Aorta (tissue), 5 donors: ENCODE measurements at places on chromosomes 2 and 18. TPM values are rescaled to one million over a fixed set of nuclear protein-coding genes. Genes with fewer than 3 reads are reported as not detected.

- no peak for DNase-seq
These were observed 3.0 kb downstream of the FEV start for GRCh38 chr2:218981881-218982585.

- DNase-seq, result no peak
These were observed 257.3 kb downstream of the GLI2 start for GRCh38 chr2:120992791-120993555.

DNA sequence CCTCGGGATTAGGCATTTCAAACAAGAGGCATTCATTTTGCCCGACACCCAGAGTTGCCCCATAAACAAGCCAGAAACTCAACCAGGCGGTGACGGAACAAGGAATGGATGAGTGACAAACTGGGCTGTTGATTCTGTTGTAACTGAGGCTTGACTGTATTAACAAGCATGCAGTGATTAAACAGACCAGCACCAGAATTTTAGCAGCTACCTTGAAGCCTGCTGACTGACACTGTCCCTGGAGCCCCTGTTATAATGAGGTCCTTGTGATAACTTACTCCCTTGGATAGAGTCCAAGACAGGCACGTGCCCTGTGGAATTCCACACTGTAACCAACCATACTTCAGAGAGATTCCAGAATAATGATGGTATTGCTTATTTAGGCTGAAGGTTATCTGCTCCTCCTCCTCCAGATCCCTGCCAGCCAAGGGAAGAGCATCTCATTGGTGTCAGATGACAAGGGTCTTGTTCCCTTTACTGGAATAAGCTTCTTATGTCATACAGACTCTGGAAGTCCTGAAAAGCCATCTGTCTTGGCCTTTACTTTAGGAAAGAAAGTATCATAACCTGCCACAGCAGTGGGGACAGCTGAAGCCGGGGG is 97.1 kb upstream of the RMDN2 start:
- no peak for DNase-seq

The GCG gene
- not detected for total RNA-seq

The STEAP3 gene
- total RNA-seq, result 8.0 TPM

GRCh38 chr2:100392715-100393114 is 24.8 kb downstream of the CHST10 start:
- DNase-seq, result no peak

The ARHGAP25 gene
- total RNA-seq, result 21.1 TPM

The VAMP8 gene
- 43.5 TPM for total RNA-seq

GRCh38 chr2:46937471-46937901 is 21.9 kb upstream of the MCFD2 start:
- no peak for DNase-seq

DNA sequence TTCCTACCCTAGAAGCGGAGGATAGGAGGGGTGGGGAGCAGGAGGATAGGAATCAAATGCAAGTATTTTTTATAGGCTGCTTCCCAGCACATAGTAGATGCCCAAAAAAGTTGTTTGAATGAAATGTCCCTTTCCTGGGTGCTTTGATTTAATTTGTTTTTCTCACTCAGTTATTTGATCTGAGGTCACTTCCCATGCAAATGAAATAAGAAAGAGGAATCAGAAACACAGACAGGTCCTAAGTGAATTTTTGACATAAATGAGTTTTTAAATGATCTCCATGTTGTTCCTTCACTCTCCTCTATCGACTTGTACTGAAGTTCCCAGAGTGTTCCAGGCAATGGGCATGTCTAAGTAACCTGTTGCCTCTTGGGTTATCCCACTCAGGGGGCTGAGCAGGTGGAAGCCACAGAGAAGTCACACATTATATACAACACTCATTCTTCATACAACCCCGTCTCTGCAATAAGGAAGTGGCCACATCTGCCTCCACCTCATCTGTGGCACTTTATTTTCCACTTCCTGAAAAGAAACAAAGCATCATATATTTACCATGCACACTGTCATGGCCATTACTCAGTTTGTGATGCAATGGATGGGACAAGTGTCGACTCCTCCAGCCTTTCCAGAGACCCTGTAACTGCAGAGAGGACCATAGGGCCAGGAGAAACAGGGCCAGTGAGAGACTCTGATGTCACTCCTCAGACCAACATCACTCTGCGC is 81.9 kb upstream of the ZNF397 start:
- DNase-seq, result no peak

DNA sequence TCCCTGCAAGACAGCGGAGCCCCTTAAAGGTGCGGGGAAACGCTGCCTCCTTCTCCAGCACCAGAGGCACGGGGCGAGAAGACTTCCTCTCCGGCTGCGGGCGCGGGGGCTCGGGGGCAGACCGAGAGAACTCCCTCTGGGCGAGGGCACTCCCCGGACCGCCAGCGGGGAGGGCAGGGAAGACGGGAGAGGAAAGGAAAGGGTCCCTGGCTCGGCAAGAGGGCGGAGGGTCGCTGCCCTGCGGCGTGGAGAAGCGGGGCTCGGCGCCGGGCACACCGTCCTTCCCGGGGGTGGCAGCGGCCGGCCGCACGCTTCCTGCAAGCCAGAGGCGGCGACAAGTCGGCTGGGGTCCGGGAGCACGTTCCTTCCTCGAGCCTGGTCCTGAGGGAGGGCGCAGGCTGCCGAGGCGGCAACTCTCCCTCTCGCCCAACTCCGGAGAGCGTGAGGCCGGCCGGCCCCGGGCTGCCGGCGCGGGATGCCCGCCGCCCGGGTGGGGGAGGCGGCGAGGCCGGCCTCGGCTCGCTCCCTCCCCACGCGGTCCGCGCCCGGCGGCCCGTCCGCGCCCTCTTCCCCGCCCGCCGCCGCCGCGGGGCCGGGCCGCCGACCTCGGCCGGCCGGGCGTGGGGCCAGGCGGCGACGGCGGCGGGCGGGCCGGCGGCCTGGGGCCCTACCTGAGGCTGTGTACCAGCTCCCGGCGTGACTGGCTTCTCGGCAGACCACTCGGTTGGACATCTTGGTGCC is 1.1 kb downstream of the MEMO1 start:
- DNase-seq, result peak; percentile 60

- DNase-seq, result peak; percentile 69
These were observed 135.8 kb downstream of the SH3RF3 start for GRCh38 chr2:109264595-109265328.

DNA sequence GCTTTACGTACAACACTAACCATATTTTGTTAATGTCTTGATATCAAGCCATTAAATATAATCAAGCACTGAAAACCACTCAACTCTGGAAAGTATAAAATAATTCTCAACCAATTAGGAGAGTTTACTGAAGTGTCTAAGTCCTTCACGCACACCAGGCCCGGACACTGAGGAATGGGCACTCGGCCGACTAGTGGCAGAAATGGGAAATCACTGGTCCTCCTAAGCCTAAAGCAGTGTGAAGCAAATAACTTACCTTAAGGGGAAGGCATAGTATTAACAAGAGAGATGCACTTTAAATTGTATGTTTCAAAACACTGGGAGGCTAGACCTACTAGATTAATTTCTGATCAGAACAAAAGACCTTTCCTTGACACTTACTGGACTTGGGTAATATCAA is 45.7 kb downstream of the FAM210A start:
- DNase-seq, result no peak

DNA sequence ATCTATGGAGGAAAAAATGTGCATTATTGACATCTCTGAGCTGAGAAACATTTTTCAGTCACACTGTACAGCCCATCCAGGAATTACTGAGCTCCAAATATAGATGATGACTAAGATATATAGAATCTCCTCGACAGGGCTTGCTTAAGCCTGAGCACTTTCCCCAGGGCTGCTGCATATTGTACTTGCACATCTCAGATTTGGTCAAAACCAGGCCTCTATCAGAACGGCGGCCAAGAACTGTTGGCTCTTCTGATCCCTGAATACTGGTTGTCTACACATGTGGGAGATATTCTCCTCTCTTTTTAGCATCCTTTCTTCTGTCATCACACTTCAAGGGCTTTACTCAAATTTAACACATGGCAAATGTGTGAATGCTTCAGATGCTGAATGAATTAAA is 201.5 kb upstream of the SLC35G4 start:
- DNase-seq, result no peak

- DNase-seq, result no peak
These were observed 29.9 kb downstream of the IL18R1 start for GRCh38 chr2:102385522-102385921.

The AFF3 gene
- total RNA-seq, result 10.6 TPM

The TRIM43 gene
- not detected for total RNA-seq

DNA sequence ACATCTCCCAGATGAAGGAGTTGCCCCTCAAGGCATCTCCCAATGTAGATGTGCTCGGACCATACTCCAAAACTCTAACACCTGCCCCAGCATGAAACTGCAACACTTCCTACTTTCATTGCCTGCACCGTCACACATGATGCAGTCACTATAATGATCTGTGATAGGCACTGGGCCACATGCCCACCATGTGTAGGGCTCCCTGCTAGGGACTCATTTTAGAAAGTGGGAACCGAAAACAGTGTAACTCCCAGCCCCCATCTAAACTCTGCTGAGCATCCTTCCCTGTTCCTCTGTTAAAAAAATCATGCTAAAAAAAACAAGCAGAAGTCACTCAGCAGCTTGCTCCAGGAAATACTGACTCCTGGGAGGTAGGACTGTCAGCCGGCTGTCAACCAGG is 496.1 kb upstream of the RAB6C start:
- DNase-seq, result no peak

DNA sequence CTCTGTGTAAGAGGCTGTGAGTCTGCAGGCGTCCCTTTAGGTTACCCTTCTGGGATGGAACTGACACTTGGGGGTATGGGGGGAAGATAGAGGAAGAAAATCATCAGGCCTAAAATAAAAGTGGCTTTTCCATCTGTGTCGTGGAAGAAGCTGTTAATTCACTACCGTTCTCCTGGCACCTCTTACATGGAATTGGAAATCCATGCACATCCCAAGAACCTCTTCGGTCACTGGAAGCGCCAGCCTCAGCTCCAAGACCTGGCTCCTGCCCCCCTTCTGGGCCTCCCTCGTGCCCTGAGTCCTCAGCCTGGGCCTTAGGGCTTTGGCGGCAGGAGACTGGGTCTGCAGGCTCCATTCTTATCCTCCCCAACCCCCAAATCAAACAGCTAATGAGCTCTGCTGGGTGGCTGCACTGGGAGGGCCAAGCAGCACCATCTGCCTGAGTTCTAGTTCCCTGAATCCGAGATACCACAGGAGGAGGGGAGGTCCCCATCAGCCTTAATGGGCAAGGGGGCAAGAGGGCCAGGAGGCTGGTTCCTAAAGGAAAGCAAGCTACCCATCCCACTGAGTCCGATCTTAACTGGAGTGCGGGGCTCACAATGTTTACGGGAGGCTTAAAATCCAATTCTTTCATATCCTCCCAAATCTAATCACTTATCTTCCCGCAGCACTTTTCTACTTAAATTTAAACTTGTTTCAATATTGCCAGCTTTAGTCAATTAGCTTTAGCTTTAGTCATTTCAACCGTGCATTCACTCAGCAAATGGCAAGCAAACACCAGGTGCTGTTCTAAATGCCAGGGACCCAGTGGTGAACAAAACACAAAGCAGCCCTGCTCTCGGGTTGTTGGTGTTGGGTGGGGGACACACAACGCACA is 52.8 kb downstream of the FAM178B start:
- peak; percentile 29 for DNase-seq

DNA sequence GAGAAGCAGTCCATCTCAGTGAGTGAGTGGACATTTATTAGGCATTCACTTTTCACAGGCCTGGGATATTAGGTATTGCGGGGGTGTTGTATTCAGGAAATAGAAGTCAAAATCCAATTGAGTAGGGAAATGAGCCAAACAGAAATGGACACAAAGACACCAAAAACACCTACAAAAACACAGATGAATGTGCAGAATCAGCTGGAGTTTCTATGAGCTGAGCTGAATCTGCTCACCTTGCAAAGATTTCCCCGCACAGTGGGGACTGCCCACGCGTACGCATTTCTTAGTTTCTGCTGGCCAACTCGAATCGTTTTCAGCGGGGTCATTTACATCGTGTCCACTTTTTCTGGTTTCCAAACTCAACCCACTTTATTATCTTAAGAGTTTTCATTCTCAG is 160.0 kb downstream of the BCL2 start:
- no peak for DNase-seq

DNA sequence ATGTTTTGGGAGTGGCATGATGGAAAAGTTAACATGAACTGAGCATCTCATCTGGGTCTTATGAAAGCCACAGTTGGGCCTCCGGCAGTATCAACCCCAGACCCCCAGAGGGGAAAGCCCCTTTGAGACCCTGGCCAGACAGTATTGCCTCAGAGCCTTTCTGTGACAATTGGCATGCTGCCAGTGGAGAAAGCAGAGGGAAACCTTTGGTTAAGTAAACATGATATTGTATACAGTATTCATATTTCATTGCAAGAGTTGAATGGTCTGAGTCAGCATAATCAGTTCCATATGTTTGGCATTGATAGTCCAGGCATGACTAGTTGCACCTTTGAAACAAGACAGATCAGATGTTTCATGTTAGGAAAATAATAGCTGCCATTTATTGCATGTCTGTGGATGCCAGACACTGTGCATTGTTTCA is 20.0 kb downstream of the MERTK start:
- DNase-seq, result no peak

DNA sequence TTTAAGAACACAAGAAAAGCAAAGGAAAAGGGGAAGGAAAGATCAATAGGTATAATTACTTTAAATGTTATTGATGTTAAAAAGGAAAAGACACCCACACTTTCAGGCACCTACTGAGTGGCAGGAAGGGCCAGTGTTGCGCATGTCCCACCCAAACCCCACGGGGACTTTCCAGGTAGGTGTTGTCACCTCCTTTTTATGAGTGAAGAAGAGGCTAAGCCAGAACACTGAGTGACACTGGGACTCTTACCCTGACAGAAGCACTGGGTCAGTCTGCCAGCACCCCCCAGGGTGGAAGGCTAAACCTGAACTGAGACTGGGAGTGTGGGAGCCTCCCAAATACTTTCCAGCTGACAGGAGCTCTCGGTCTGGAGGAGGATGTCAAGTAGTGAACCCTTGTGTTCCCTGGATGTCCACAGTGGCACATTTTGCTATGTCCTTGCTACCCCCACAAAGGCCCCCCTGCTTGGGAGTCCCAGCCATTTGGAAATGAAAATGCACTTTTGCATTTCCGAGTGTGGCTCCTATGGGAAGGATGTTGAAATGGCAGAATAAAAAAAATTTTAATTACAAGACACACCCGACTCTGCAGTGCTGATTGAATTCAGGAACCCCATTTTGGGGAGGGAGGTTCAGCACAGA is 90.9 kb upstream of the SMAD2 start:
- peak; percentile 43 for DNase-seq

GRCh38 chr2:21498016-21498415 is 374.2 kb downstream of the TDRD15 start:
- DNase-seq, result no peak

DNA sequence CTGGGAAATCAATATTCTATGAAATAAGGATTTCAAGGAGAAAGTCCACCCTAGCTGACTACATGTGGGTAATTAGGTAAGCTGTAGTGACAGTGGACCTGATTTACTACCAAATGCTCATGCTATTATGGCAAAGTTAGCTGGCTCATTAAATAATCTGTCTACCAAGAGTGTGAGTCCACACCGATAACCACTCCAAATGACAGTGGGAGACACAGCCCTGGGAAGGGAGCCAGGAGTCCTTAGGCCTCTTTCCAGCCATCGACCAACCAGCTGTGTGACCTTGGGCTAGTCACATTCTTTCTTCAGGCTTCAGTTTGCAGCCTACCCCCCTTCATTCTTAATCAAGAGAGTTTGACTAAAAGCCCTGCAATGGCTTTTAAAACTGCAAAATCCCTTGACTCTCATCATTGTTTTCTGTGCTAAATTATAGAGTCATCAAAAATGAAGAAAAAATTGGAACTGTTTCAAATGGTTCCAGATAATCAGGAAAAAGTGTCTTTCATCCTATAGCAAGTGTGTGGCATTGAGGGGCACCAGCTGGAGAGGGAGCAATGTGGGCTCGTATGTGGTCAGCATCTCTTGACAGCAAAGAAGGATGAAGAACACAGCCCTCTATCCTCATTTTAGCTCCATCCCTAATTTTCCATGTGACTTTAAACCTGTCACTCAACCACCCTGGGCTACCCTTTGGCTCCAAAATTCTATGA is 45.6 kb upstream of the SLC14A2 start:
- DNase-seq, result no peak
